ENCODE measurements at places on chromosomes 5 and 9. TPM values are rescaled to one million over a fixed set of nuclear protein-coding genes. Genes with fewer than 3 reads are reported as not detected.

The GAS1 gene
- 21.8 TPM for total RNA-seq

DNA sequence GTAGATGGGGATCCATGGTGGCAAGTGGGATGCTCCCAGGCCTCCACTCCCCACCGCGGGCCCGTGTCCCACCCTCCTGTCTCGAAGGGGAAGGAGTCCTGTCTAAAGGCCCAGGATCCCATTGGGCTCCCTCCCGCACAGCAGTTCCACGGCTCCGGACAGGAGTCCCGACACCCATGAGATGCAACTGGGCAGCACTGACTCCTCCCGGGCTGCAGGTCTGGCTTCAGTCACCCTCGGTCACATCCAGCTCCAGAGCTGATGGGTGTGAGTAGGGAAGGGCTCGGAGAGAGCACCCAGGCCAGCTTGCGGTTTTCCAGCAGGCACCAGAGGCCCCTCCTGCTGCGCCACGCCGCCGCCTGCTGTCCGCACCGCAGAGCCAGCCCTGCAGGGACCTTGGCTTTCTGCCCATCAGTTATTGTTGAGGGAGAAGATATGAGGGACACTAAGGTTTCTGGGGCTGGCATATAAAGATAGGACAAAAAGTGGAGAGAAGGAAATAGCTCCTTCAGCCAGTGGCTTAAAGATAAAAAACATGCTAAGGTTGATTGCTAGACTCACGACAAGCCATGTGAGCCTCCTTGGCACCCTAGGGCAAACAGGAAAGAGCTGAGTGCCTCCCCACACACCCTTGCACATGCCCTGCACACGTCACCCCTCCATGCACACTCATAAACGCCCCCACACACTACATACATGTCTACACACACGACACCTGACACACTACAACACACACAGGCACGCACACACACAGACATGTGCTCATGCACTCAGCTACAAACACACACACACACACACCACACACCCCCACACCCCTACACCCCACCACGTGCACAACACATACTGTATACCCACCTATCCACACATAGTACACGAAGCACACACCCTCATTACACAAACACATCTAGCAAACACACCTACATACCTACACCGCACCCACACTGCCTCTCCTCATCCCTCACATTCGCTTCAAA lies 79.0 kb downstream of the AK8 start:
- H3K36me3 ChIP-seq, result no peaks in the 10 kb centered on the region
- H3K4me1 ChIP-seq, result peaks cover 21% of the 10 kb centered on the region
- H3K4me3 ChIP-seq, result no peak overlapping the region
- no peak overlapping the region for H3K27ac ChIP-seq

DNA sequence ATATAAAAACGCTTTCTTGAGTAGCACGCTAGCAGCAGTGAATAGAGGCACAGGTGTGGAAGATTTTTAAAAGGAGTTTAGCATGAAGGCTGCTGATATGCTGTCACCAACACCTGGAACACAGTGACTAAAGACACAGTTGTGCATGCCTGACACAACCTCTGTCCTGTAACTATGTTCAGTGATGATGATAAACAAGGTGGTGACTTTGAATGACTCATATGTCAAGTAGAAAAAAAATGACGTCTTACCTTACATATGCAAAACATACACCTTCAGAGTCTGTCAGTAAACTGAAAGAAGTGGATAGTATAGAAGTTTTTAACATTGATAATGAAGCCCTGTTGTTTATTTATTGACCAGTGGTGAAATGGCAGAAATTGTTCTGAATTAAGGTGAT lies 66.2 kb upstream of the ADCY2 start:
- no peak overlapping the region for H3K4me3 ChIP-seq
- H3K27ac ChIP-seq, result no peak overlapping the region

DNA sequence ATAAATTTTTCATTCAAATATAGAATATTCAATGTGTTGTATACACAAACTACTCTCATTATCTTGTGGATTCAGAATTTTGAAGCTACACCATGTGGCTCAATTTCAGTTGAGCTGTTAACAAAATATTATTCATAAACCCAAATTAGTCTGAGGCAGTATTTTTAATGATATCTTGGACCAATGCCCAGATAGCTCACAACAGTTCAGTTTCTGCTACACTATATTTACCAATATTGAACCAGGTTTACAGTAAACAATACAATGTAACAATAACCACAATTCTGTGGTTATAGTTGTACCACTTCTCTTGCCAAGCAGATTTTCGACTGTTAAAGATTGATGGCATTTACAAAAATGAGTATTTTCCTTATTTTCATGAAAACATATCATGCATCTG lies 99.9 kb downstream of the SSBP2 start:
- DNase-seq, result no peak
- H3K27me3 ChIP-seq, result no peaks in the 10 kb centered on the region
- no peak overlapping the region for H3K4me3 ChIP-seq
- no peaks in the 10 kb centered on the region for H3K36me3 ChIP-seq

Data from adrenal gland (tissue), 19 donors.